NCI-H1417 treated with DMSO at 0.1 percent for 48 hours (cell line): ENCODE measurements at places on chromosomes 11 and 22.

- no peak for DNase-seq
These were observed 259.4 kb downstream of the GRM5 start for GRCh38 chr11:88806410-88806809.

- DNase-seq, result no peak
These were observed 10.5 kb downstream of the SCN4B start for GRCh38 chr11:118142081-118142480.

DNA sequence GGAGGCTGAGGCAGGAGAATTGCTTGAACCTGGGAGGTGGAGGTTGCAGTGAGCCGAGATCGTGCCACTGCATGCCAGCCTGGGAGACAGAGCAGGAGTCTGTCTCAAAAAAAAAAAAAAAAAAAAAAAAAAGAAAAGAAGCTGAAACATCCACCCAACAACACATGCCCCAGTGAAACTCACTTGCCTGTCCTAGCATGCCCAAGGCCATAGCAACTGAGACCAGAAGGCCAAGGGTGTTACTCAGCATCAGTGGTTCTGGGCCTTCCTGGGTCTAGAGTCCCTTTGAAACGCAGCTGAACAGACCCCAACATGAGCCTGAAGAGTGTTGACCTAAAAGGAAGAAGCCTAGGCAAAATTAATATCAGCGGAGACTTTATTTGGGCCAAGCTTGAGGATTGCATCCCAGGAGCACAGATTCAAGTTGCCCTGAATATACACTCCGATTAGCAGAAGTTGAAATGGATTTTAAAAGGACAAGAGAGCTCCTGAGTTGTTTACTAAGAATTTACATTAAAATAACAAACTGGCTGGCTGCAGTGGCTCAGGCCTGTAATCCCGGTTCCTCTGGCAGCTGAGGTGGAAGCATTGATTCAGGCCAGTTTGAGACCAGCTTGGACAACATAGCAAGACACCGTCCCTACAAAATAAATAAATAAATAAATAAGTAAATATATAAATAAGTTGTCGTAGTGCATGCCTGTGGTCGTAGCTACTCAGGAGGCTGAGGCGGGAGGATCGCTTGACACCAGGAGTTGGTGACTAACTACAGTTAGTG lies 7.0 kb downstream of the PRDX5 start:
- DNase-seq, result no peak

DNA sequence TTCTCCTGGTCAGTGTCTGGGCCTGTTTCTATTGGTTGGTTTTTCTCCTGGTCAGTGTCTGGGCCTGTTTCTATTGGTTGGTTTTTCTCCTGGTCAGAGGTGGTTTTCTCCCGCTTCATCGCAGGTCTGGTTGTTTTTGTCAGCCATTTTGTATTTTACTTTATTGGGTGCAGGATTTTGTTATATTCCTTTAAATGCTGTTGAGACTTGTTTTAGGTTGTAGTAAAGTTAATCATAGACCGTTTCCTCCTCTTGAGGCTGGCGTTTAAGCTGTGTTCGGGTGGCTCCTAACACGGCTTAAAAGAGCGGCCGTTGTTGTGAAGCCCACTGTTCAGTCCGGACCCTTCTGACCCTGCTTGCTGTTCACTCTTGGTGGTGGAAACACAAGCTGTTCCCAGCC lies 26.2 kb downstream of the ZBED4 start:
- no peak for DNase-seq

DNA sequence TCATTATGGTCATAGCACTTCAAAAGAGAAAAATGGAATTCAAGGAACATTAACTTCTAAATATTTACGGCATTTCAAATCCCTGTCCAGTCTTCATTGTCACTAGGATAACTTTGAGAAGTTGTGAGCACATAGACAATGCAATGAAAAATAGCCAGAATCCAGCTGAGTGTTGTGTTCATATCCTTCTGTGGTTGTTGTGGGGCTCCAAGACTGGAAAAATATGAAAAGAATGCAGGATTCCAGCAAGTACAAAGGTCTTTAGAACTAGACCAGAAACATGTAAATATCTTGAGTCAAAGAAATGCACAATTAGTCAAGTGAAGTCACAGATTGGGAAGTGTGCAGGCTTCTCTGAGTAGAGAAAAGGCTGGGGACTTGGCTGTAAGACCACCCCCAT lies 68.7 kb downstream of the WT1 start:
- no peak for DNase-seq

- no peak for DNase-seq
These were observed 7.3 kb upstream of the FXYD2 start for GRCh38 chr11:117831661-117832415.

GRCh38 chr11:75337195-75337654 lies 14.2 kb downstream of the ARRB1 start:
- DNase-seq, result no peak

GRCh38 chr22:23250056-23250784 lies 69.9 kb downstream of the BCR start:
- DNase-seq, result no peak

- no peak for DNase-seq
These were observed 15.7 kb downstream of the CD5 start for GRCh38 chr11:61118004-61118403.

DNA sequence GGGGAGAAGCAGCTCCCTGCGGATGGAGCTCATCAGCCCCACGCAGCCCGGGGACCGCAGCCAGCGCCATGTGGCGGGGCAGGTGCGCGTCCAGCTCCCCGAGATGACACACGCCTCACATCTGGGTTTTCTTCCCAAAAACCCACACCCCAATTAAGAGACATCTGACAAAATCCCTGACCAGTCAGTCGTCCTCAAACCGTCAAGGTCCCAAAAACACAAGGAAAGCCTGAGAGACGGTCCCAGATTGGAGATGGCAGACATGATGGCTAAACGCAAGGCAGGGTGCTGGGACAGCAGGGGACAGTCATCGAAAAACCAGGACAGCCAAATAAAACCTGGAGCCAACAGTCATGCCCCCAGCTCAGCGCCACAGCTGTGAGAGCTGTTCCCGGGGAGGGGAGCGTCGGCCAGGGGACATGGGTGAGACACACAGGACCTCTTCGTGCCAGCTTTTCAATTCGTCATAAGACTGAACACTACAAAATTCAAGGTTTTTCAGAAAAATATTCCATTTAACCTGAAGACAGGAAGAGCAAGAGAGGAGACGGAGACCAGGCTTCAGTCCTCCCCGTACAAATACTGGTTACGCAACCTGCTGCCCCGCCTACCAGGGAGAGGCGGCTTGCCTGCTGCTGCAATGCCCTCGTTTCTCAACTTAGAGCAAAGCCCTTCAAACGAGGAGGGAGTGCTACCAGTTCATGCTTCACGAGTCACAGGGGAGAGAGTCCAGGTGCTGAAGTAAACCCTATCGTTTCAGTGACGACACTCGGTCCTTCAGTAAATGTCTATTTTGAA lies 10.5 kb downstream of the TOLLIP start:
- no peak for DNase-seq

DNA sequence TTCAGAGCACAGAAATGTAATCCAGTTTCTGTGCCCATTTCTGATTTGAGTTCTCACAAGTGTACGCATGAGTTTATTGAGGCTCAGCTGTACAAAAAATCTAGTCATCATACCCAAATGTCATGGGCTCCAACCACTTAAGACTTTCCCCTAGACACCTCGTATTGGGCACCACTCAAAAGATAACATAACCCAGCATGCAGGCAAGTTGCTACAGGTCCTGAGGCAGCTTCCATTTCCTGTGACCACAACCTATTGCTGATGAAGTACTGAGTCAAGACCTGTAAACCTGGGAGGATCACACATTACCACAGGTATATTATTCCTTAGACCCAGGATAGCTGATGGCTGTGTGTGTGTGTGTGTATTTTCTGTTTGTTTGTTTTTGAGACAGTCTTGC lies 95.2 kb downstream of the MRTFA start:
- no peak for DNase-seq

DNA sequence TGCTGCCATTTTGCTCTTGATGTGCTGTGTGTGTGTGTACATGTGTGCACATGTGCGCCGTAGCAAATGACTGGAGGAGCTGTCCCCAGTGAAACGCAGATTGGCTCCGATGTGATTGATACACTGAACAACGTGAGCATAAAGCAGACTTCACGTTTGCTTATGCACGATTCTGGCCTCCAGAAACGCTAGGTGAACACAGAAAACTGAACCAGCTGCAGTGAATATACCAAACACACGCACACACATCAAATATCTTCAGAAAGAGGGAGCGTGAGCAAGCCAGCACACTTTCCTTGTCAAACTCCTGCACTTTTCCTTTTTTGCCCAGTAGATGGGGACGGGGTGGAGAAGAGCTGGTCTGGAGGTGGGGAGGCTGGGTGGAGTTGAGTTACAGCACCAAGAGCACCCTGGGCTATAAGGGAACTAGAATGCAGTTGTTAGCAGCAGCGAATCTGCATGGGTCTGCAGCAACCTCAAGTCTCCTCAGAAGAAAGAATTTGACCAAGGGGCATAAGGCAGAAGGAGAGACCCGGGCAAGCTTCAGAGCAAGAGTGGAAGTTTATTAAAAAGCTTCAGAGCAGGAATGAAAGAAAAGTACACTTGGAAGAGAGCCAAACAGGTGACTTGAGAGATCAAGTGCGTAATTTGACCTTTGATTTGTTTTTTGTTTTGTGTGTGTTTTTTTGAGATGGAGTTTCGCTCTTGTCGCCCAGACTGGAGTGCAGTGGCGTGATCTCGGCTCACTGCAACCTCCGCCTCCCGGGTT lies 77.8 kb upstream of the CADM1 start:
- DNase-seq, result peak; percentile 15

DNA sequence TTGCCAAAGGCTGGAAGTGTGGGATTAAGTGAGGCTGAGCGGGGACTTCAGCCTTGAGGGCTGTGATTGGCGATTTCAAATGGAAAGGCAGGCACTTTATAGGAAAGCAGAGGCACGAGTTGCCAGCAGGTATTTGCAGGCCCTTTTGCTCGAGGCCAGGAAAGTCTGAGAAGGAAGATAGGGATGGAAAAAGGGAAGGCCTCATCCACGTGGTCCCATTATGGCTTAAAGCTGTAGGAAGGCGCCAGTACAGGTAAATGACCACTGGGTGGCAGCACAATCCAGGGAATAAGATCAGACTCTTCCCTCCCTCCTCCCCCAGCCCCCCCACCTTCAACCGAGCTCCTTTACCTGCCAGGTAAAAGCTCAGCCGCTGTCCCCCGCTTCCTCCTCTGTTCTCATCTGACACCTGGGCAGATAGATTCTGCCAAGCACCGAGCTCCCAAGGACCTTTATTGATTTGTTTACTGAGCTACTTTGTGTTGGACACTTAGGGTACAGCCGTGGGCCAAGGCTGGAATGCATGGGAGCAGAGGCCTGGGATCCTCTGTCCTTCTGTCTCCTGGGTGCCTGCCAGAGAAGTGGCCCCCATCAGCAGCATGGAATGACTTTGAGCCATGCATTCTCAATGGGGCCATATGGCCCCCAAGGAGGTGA lies 7.5 kb downstream of the P2RX3 start:
- peak; percentile 35 for DNase-seq

- no peak for DNase-seq
These were observed 17.3 kb upstream of the OSBPL5 start for GRCh38 chr11:3182462-3182852.

DNA sequence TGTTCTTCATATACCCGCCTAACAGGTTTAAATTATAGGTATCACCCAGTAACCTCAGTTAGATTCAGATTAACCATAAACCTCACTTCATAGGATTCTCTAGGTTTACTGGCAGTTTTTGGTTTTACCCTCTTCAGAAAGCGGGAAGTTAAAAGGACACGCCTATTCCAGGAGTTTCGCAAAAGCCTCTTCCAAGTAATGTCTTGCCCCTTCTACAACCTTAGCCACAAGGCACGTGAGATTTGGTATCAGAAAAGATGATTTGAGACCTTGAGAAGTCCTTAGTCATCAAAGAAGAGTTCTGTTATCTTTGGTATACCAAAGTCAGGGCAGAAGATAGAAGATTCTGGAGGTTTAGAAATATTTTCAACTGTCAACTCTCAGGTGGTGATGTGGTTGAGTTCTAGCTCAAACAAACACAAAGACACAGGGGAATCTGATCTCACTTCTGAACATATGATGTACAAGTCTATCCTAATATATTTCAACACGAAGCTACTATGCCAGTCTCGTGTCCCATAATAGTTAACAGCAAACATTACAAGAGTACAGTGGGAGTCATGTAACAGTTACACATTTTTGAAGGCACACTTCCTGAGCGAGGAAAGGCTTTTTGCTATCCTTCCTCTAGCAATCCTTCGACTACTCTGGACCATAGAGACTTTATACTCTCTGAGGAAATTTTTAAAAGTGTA lies 103.5 kb downstream of the USP35 start:
- DNase-seq, result no peak

DNA sequence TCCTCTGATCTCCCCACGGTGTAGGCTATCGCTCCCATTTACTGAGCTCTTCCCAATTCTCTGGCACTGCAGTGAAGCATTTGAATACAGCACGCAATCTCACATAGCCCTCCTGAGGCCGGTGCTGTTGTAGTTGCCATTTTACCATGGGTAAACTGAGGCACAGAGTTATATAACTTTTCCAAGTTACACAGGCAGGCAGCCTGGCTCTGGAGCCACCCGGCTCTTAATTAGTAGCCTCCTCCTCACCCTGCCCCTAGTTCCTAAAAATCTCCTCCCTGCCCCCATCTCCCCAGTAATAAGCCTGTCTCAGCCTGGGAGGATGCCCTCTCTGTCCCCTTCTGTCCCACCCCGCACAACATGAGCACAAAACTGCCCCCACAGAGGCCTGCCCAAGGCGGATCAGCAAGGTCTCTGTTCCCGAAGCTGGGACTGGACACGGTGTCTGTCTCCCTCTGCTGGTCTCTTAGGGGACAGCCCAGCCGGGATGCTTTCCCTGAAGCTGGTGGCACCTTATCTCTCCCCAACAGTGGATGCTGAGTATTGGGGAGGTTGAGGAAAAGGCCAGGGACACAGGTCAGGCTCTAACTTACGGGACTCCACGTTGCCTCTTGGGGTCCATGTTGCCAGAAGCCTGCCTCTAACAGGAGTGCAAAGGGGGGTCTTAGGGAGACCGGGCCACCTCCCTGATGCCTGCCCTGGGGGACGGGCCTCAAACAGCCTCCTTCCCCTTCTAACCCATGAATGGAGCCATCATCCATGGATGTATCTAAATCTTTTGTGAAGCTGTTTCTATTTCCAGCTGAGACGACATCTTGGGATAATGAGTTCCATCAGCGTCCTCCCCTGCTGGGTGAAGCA lies 9.1 kb upstream of the CLCF1 start:
- DNase-seq, result no peak

- DNase-seq, result no peak
These were observed 23.2 kb downstream of the MFNG start for GRCh38 chr22:37462983-37463382.

GRCh38 chr22:22730655-22731373 lies 86.4 kb downstream of the GGTLC2 start:
- no peak for DNase-seq

DNA sequence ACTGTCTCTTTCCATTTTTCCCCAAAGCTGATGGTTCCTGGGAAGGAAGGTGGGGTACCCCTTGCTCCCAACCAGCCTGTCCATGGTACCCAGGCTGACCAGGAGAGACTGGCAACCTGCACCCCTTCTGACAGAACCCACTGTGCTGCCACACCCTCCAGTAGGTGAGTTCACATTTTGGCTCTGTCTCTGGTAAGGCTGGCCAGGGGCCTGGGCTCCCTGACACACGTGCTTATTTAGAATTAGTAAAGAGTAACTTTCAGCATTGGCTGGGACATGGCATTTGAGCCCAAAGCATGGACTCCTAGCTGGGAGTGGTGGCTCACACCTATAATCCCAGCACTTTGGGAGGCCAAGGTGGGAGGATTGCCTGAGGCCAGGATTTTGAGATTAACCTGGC lies 35.1 kb downstream of the ARHGAP1 start:
- DNase-seq, result no peak

- no peak for DNase-seq
These were observed 131.9 kb downstream of the SPATA19 start for GRCh38 chr11:133713406-133713805.
